Regular cardiac myocyte (primary cell): ENCODE measurements at places on chromosomes 2 and 18. TPM values are rescaled to one million over a fixed set of nuclear protein-coding genes. Genes with fewer than 3 reads are reported as not detected.

The PNO1 gene
- total RNA-seq: 12.4 and 30.9 TPM in 2 replicates

The PAPOLG gene
- total RNA-seq: 9.8 and 10.4 TPM in 2 replicates

The ABHD1 gene
- under 0.01 and 0.28 TPM in 2 replicates for total RNA-seq

The ACVR1 gene
- total RNA-seq: 20.3 and 28.2 TPM in 2 replicates

The NAT8 gene
- total RNA-seq: not detected in 2 replicates

The GPAT2 gene
- 7.6 and 37.0 TPM in 2 replicates for total RNA-seq

The KLHL29 gene
- total RNA-seq: 2.9 and 3.4 TPM in 2 replicates

The SPEG gene
- 7.9 and 13.0 TPM in 2 replicates for total RNA-seq

The FAM110C gene
- under 0.01 and 1.4 TPM in 2 replicates for total RNA-seq

The AQP12B gene
- not detected in 2 replicates for total RNA-seq

The NT5C1B gene
- not detected in 2 replicates for total RNA-seq

The TMEM247 gene
- not detected in 2 replicates for total RNA-seq

The ICA1L gene
- total RNA-seq: 1.5 and 2.8 TPM in 2 replicates

The ERICH2 gene
- total RNA-seq: not detected in 2 replicates

The SH3YL1 gene
- total RNA-seq: 23.0 and 43.7 TPM in 2 replicates

The MAPK4 gene
- total RNA-seq: not detected in 2 replicates

The CD8B gene
- total RNA-seq: not detected in 2 replicates
